Thymus (tissue), 14 donors: ENCODE measurements at places on chromosomes 3 and 15. TPM values are rescaled to one million over a fixed set of nuclear protein-coding genes. Genes with fewer than 3 reads are reported as not detected.

DNA sequence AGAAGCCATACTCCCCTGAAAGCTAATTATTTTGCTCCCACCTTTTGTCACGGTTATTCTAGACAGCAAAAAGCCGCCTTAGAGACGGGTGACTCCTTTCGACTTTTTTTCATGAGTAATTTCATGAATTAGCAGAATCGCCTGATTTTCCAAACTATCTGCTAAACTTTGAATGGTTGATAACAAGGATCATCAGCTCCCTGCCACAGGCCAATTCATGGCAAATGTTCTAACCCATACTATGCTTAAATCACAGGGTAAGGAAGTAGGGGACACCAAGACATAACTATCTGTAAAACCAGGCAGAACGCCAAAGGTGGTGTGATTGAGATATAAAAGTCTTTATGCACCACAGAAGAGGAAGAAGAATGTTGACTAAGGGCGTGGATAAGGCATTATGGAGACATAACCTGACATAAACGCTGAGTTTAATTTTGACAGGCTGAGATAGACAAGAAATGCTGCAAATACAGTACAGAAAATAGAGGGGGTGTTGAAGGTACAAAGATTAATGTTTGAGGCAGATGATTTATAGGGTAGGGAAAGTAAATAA is 891 bp upstream of the DMXL2 start:
- DNase-seq, result no peak

DNA sequence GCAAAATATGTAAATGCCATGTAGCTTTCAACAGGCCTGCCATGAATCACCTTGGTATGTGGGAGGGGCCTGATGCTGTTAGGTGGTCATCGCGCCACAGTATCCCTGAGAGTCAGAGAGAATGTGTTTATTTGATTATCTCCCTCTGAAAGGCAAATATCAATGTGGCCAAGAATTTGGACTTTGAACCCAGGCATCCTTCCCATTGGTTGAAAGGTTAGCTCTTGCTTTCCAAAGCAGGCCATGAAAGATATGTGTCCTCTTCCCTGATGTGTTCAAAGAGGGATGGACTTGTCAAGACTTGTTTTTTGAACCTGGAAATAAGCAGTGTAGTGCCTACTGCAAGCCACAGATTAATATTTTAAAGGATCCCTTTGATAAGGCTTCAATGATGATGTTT is 36.7 kb downstream of the SRP14 start:
- no peak for DNase-seq

- peak; percentile 13 for DNase-seq
Observed at GRCh38 chr3:184812662-184813042, 686 bp downstream of the VPS8 start.

- no peak for DNase-seq
Observed at GRCh38 chr15:72770673-72771328, 12.8 kb downstream of the ADPGK start.

DNA sequence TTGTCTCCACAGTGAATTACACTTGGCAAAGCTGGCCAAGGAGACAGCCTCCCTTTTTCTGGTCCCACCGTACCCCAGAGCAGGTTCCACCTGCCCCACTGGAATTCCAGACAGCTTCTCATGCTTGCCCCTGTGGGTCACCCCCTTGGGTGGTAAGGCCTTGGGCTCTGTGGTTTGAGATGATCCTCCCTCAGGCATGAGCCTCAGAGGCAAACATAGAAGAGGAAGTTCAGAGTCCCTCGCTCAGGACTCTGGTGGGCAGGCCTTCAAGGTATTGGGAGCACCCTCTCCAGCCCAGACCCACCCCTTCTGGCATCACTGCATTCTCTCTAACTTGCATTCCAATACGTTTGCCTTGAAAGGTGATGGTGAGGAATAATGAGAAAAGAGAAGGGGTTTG is 17.6 kb upstream of the UBA7 start:
- DNase-seq, result no peak

GRCh38 chr15:27342991-27343390 is 372.0 kb downstream of the GABRG3 start:
- no peak for DNase-seq

DNA sequence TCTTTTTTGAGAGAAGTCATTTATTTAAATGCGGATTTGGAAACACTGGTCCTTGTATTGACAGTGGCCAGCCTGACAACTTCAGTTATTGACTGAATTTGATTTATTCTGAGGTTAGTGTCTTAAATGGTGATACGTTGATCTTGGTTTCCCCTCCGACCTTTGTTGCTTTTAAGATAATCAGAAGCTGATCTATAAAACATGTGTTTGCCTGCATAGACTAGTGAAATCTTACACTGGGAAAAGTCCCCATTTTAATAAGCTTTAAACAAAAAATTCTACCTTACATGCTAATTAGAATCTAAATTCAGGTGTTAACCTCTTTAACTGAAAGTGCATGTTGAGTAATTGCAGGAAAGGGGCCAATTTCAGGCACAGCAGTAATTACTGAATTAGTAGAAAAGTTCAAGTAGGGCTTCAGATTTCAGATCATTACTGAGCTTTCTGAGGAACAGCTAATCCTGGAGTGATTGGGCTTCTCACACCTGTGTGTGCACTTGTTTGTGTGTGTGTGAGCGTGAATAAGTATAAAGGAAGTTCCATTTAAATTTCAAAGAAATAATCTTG is 221.4 kb downstream of the SOX2 start:
- DNase-seq, result no peak

DNA sequence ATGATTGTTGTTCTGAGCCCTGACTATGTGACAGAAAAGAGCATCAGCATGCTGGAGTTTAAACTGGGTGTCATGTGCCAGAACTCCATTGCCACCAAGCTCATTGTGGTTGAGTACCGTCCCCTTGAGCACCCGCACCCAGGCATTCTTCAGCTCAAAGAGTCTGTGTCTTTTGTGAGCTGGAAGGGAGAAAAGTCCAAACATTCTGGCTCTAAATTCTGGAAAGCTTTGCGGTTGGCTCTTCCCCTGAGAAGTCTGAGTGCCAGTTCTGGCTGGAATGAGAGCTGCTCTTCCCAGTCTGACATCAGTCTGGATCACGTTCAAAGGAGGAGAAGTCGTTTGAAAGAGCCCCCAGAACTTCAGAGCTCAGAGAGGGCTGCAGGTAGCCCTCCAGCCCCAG is 142.0 kb downstream of the IL1RAP start:
- no peak for DNase-seq

- no peak for DNase-seq
Observed at GRCh38 chr15:87118435-87118834, 1038.8 kb downstream of the AGBL1 start.

DNA sequence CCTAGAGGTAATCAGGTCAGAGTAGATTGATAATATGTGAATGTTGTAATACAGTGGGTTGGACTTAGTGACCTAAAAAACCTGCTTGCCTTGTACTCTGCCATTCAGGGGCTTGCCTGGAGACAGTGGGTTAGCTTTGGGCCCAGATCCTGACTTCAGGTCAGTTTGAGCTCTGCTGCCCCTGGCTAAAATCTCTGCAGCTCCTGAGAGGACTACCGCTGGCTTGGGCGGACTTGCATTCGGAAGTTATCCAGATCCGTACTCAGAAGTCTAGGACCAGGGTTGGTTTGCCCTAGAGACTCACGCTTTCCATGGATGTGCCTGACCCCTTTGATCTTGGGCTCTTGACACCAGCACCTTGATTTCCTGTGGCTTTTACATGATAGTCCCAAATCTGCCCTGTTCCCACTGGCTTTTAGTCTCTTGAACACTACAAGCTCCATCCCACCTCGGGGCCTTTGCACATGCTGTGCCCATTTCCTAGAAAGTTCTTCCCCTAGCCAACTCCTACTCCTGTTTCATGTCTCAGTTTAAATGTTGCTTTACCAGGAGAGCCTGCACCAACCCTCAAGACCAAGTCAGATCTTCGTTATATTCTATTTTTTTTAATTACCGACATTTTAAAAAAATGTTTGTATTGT is 5.9 kb downstream of the ACSBG1 start:
- DNase-seq, result no peak

- DNase-seq, result no peak
Observed at GRCh38 chr3:143590660-143591059, 257.6 kb downstream of the SLC9A9 start.

DNA sequence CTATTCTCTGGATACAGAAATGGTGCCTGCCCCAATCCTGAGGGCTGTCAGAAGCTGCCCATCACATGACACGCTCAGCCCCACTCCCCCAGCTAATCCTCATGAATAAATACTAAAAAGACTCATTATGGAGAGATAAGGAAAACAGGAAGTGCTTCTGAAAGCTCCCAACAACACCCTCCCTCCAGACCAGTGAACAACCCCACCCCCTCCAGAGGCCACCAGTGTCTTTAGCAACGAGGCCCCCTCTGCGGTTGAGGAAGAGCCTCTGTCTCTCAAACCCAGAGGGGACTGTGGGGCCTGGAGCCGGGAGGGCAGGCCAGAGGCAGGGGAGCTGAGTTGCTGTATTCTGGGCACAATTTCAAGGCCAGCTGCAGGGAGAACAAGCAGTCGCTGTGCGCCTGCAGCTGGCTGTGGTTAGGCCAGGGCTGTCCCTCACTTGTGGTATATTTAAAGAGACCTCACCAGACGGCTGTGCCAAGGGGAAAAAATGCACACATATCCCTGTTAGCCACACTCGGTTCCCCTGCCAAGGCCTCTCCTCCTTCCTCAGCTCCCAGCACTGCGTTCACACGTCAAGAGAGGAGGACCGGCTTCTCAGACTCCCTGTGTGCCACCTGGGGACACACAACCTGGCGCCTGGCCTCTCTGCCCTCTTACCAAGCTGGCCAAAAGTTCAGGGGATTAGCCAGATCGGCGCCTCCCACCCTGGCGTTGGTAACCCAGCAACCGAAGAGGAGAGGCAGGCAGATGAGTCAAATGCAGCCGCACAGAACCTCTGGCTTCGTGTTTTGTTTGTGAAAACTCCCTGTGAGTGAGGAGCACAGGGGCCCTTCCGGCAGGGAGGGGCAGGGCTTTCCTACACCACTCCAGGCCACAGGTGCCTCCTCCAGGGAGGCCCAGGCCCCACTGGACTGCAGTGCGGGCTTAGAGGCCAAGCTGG is 101.2 kb upstream of the ETV5 start:
- no peak for DNase-seq

Gene TUBGCP5
- total RNA-seq, result 19.7 TPM

Gene APBA2
- total RNA-seq, result 6.7 TPM

Gene C15orf62
- total RNA-seq, result 1.1 TPM

Gene FOXB1
- total RNA-seq, result 0.05 TPM

Gene SPESP1
- total RNA-seq, result 3.7 TPM

Gene PDIA5
- total RNA-seq, result 7.7 TPM

Gene C3orf33
- total RNA-seq, result 1.4 TPM
